Fibroblast of lung (primary cell): ENCODE measurements at places on chromosomes 1 and 21. TPM values are rescaled to one million over a fixed set of nuclear protein-coding genes. Genes with fewer than 3 reads are reported as not detected.

DNA sequence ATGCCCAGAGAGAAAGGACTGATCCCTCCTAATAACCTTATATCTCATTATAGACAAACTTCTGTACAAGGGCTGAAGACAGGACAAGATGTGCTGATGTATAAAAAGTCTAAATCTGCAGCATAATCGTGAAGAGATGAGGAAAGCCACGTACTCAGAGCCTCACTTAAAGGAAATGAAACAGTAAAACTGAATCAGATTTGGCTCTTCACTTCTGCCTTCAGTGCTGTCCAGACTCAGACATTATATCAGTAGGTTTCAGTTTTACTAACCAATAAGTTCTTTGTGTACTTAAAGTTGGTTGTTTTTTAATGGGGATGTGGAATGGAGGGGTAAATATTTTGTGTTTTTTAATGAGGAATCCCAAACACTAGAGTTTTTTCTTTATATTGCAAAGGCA is 45.3 kb upstream of the RGS1 start:
- H3K36me3 ChIP-seq = no peaks in the 10 kb centered on the region
- peak overlapping the region; percentile 48 for H3K27ac ChIP-seq
- no peaks in the 10 kb centered on the region for H3K27me3 ChIP-seq
- DNase-seq = peak; percentile 59
- peaks cover 3% of the 10 kb centered on the region for H3K4me1 ChIP-seq

GRCh38 chr21:44024887-44025353 is 12.8 kb downstream of the TRAPPC10 start:
- peaks cover 10% of the 10 kb centered on the region for H3K4me1 ChIP-seq
- H3K4me3 ChIP-seq = no peak overlapping the region
- H3K27me3 ChIP-seq = no peaks in the 10 kb centered on the region
- no peaks in the 10 kb centered on the region for H3K36me3 ChIP-seq
- peak overlapping the region; percentile 34 for H3K27ac ChIP-seq

DNA sequence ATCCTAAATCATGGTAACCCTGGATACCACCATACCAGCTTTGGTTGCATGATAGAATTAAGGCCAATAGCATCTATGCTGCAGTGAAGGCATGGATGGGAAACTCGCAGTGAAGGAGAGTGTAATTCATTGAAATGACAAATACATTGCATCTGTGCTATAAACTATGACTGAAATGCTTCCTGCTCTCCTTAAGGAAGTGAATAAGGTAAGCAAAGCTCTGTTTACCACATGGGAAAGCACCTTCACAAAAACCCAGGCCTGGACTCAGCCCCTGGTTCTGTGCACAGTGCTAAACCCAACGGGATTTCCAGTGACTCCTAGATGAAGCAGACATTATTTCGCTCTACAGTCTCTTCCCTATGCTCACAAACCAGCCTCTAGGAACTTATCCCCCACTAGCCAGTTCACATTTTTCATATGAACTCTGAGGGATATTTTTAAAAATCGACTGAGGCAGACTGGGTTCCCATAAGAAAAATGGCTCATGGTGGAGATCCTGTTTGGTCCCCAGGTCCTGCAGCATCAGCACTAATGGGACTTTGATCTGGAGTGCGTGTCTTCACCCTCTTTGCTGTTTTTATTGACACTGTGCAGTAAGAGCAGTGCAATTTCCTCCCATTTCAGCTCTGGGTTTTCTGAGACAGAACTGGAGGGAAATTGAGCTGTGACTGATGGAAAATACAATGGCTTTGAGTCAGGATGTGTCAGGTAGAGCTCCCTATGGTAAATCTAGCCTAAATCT is 362.7 kb downstream of the SIPA1L2 start:
- H3K36me3 ChIP-seq = no peaks in the 10 kb centered on the region
- H3K4me1 ChIP-seq = no peaks in the 10 kb centered on the region
- H3K27ac ChIP-seq = no peak overlapping the region

The PTPRU gene
- total RNA-seq = 25.8 and 27.0 TPM in 2 replicates

- no peak overlapping the region for H3K27ac ChIP-seq
- no peaks in the 10 kb centered on the region for H3K27me3 ChIP-seq
- no peaks in the 10 kb centered on the region for H3K36me3 ChIP-seq
These were observed 115.1 kb downstream of the RABGAP1L start for GRCh38 chr1:174274452-174274851.

- no peaks in the 10 kb centered on the region for H3K4me1 ChIP-seq
- no peak overlapping the region for H3K27ac ChIP-seq
- no peak overlapping the region for H3K4me3 ChIP-seq
- H3K36me3 ChIP-seq = peaks cover 1% of the 10 kb centered on the region
- no peak for DNase-seq
- H3K27me3 ChIP-seq = no peaks in the 10 kb centered on the region
These were observed 22.8 kb downstream of the FAM20B start for GRCh38 chr1:179048339-179049124.

DNA sequence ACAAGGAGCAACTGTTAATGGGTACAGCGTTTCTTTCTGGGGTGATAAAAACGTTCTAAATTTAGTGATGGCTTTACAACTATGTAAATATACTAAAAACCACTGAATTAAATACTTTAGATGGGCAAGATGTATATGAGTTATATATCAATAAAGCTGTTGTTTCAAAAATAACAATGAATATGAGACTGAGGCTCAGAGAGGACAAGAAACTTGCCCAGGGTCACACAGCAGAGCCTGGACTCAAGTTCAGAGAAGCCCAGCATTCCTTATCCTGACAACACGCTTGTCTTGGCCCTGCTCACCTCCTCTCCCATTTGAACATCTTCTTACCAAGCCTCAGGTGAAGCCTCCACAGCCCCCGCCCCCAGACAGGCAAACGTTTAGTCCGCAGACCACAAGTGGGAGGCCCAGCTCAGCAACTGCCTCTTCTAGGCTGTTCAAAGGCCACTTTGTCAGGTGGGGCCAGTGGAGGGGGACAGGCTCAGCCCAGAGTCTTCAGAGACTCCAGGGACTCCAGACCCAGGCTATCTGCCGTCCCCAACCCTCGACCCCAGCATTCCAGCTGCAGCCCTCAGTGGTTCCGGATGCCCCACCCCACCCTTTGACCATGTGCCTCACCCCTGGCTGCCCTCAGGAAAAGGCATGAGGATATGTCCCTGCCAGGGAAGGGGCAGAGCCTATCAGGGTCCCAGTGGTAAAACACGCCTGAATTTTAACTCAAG is 17.9 kb downstream of the SDC3 start:
- no peak overlapping the region for H3K4me3 ChIP-seq
- H3K36me3 ChIP-seq = no peaks in the 10 kb centered on the region
- H3K27me3 ChIP-seq = no peaks in the 10 kb centered on the region

The NCMAP gene
- total RNA-seq = not detected in 2 replicates

GRCh38 chr1:201299968-201300367 is 16.7 kb downstream of the PKP1 start:
- peaks cover 3% of the 10 kb centered on the region for H3K4me1 ChIP-seq
- H3K36me3 ChIP-seq = no peaks in the 10 kb centered on the region
- peaks cover 21% of the 10 kb centered on the region for H3K27me3 ChIP-seq
- no peak overlapping the region for H3K27ac ChIP-seq

GRCh38 chr1:85274969-85275453 is 1.4 kb downstream of the BCL10 start:
- no peaks in the 10 kb centered on the region for H3K27me3 ChIP-seq
- peak; percentile 85 for DNase-seq
- H3K27ac ChIP-seq = peak overlapping the region; percentile 98
- H3K36me3 ChIP-seq = no peaks in the 10 kb centered on the region
- H3K4me3 ChIP-seq = peak overlapping the region; percentile 96

- peaks cover 2% of the 10 kb centered on the region for H3K27me3 ChIP-seq
- H3K4me1 ChIP-seq = no peaks in the 10 kb centered on the region
- DNase-seq = no peak
- no peak overlapping the region for H3K27ac ChIP-seq
These were observed 67.6 kb downstream of the FHAD1 start for GRCh38 chr1:15314328-15315281.

- H3K4me1 ChIP-seq = no peaks in the 10 kb centered on the region
- H3K27ac ChIP-seq = no peak overlapping the region
- no peak overlapping the region for H3K4me3 ChIP-seq
- no peaks in the 10 kb centered on the region for H3K27me3 ChIP-seq
- no peaks in the 10 kb centered on the region for H3K36me3 ChIP-seq
- peak; percentile 42 for DNase-seq
These were observed 11.0 kb upstream of the RNU1-3 start for GRCh38 chr1:16677552-16678431.

- peaks cover 10% of the 10 kb centered on the region for H3K4me1 ChIP-seq
- no peaks in the 10 kb centered on the region for H3K27me3 ChIP-seq
- DNase-seq = no peak
- no peak overlapping the region for H3K4me3 ChIP-seq
- no peaks in the 10 kb centered on the region for H3K36me3 ChIP-seq
- no peak overlapping the region for H3K27ac ChIP-seq
These were observed 24.4 kb downstream of the CRYAA start for GRCh38 chr21:43193088-43193650.

The ESRRG gene
- 0.51 and 0.83 TPM in 2 replicates for total RNA-seq

The SCAMP3 gene
- total RNA-seq = 25.2 and 33.2 TPM in 2 replicates

GRCh38 chr1:68801440-68801839 is 304.6 kb upstream of the DEPDC1 start:
- no peak for DNase-seq
- H3K4me3 ChIP-seq = no peak overlapping the region
- no peaks in the 10 kb centered on the region for H3K4me1 ChIP-seq
- no peak overlapping the region for H3K27ac ChIP-seq

The ALDH9A1 gene
- 229 and 270 TPM in 2 replicates for total RNA-seq

The FLVCR1 gene
- total RNA-seq = 6.4 and 7.3 TPM in 2 replicates

DNA sequence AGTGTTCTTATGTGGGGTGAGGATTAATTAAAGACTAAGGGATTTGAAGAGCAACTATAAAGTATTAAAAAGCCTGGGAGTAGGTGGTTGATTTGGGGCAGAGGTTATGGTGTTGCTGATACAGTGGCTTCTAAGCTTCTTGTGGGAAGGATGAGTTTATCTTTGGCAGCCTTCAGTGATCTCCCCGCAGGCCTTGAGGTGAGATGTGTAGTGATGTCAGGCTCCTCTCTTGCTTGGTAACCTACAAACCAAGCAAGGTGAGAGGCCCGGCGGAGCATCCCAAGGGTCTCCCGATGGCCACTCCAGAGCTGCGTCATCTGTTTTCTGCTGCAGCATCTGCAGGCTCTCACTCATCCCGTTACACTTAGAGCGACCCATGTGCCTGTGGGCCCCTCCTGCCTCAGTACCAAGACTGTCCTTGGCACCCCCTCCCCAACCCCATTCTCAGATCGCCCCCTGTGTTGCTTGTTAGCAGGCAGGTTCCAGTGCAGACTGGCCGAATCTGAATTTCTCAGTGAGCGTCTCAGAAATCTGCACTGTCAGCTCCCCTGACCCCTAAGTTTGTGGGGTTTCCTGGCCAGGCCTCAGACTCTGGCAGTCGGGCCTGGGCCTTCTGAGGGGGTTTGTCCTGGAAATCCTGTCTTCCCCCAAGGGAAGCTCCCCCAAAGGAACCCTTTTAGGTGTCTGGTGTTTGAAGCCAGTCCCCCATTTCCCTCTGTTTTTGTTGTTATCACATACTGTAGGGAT is 77.9 kb downstream of the GALNT2 start:
- no peak overlapping the region for H3K27ac ChIP-seq
- no peak for DNase-seq
- H3K36me3 ChIP-seq = no peaks in the 10 kb centered on the region
- no peak overlapping the region for H3K4me3 ChIP-seq
- peaks cover 10% of the 10 kb centered on the region for H3K4me1 ChIP-seq
- no peaks in the 10 kb centered on the region for H3K27me3 ChIP-seq

DNA sequence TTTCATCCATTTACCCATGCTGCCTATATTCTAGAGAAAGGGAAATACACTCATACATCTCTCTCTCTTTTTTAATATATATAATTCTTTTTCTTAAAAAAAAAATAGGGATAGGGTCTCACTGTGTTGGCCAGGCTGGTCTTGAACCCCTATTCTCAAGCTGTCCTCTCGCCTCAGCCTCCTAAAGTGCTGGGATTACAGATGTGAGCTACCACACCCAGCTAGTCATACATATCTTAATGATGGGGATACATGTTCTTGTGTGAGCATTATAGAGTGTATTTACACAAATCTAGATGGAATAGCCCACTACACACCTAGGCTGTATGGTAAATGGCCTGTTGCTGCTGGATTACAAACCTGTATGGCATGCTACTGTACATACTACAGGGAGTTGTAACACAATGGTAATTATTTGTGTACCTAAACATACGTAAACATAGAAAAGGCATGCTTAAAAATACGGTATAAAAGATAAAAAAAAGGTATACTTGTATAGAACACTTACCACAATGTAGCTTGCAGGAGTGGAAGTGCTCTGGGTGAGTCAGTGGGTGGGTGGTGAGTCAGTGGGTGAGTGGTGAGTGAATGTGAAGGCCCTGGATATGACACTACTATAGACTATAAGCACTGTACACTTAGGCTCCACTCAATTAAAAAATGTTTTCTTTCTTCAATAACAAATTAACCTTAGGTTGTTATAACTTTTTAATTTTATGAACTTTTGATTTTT is 72.9 kb downstream of the IVNS1ABP start:
- H3K36me3 ChIP-seq = no peaks in the 10 kb centered on the region
- H3K27ac ChIP-seq = no peak overlapping the region
- no peaks in the 10 kb centered on the region for H3K4me1 ChIP-seq

GRCh38 chr1:24896596-24897262 is 33.3 kb downstream of the RUNX3 start:
- H3K27ac ChIP-seq = no peak overlapping the region
- H3K36me3 ChIP-seq = no peaks in the 10 kb centered on the region
- no peak for DNase-seq
- no peak overlapping the region for H3K4me3 ChIP-seq
- peaks cover 3% of the 10 kb centered on the region for H3K27me3 ChIP-seq

- H3K27ac ChIP-seq = no peak overlapping the region
- H3K4me1 ChIP-seq = no peaks in the 10 kb centered on the region
- DNase-seq = no peak
- no peaks in the 10 kb centered on the region for H3K36me3 ChIP-seq
- H3K27me3 ChIP-seq = no peaks in the 10 kb centered on the region
- no peak overlapping the region for H3K4me3 ChIP-seq
These were observed 379.8 kb downstream of the PTPRC start for GRCh38 chr1:199018471-199019135.

The AMIGO1 gene
- 1.8 and 2.5 TPM in 2 replicates for total RNA-seq

- H3K27ac ChIP-seq = no peak overlapping the region
- no peaks in the 10 kb centered on the region for H3K27me3 ChIP-seq
- H3K4me3 ChIP-seq = no peak overlapping the region
- no peaks in the 10 kb centered on the region for H3K36me3 ChIP-seq
- DNase-seq = no peak
- H3K4me1 ChIP-seq = no peaks in the 10 kb centered on the region
These were observed 7.2 kb upstream of the C8B start for GRCh38 chr1:56972976-56973375.

DNA sequence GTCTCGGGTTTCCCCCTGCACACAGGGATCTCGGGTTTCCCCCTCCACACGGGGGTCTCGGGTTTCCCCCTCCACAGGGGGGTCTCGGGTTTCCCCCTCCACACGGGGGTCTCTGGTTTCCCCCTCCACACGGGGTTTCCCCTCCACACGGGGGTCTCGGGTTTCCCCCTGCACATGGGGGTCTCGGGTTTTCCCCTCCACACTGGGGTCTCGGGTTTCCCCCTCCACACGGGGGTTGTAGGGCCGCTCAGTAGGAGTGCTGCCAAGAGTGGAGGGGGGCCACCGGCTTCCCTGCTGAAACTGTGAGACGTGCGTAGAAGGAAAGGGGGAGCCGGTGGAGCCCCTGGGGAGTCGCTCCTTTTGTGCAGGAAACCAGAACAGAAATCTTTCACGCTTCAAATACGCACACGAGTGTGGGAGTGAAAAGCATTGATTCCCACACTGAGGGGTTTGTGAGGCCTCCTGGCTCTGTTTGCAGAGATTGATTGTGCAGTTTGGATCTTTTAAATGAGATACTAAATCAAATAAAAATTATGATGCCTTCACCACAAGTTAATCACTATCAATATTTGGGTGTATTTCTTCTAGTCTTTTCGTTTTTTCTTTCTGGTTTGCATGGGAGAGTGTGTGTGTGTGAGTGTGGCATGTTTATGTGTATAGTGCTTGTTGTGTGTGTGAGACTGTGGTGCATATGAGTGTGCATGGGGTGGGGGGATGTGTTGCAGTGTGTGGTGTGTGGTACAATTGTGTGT is 54.3 kb upstream of the TRAPPC10 start:
- H3K36me3 ChIP-seq = peaks cover 6% of the 10 kb centered on the region
- no peaks in the 10 kb centered on the region for H3K27me3 ChIP-seq
- DNase-seq = no peak
- H3K27ac ChIP-seq = no peak overlapping the region

The FMO5 gene
- total RNA-seq = 1.3 and 2.8 TPM in 2 replicates
